ENCODE measurements at places on chromosomes 11 and 22.

- no peak for DNase-seq
Observed at GRCh38 chr11:11420191-11420898, 67.3 kb upstream of the CSNK2A3 start.

DNA sequence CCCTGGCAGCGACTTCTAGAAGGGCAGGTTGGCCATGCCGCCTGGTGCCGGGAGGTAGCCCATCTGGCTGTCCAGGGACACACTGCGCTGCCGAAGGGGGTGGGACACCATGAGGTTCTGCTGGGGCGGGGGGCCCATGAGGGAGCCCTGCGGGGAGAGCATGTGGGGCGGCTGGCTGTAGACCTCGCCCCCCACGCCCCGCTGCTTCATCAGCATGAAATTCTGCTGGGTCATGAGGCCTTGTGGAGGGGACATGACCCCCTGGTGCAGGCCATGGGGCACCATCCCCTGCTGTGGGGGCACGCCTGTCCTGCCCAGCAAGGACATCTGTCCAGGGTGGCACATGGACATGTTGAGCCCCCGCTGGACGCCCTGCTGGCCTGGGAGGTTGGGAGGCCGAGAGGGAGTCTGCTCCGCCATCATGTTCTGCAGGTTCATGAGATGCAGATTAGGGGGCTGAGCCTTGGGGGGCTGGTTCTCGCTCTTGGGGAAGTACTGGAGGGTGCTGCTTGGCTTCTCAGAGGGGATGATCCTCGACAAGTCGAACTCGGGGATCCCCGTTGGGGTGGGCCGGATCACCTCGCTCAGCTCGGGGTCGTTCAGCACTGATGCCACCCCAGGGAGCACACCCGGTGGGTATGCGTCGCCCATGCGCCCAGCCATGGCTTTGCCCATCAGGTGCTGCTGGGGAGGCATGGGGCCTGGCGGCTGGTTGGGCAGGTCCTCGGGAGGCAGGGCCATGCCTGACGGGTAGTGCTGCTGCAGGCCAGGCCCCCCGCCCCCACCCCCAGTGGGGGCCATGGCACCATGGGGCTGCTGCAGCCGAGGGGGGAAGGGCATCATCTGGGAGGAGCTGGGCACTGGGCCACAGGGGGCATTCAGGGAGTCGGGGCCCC lies 15.0 kb downstream of the CXCR5 start:
- no peak for DNase-seq

DNA sequence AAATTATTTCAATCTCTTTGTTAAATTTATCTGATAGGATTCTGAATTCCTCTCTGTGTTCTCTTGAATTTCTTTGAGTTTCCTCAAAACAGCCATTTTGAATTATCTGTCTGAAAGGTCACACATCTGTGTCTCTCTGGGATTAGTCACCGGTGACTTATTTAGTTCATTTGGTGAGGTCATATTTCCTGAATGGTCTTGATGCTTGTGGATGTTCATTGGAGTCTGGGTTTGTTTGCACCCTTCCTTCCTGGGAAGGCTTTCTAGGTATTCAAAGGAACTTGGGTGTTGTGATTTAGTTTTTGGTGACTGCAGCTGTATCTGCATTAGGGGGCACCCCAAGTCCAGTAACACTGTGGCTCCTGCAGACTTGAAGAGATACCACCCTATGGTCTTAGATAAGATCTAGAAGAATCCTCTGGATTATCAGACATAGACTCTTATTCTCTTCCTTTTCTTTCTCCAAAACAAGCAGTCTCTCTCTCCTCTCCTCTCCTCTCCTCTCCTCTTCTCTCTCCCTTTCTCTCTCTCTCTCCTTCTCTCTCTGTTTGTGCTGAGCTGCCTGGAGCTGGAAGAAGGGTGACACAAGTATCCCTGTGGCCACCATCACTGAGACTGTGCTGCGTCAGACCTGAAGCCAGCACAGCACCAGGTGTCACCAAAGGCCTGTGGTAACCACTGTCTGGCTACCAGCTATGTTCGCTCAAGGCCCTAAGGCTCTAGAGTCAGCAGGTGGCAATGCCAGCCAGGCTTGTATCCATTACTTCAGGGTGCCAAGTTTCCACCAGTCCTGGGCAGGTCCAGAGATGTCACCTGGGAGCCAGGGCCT lies 3.3 kb upstream of the HEPN1 start:
- no peak for DNase-seq

DNA sequence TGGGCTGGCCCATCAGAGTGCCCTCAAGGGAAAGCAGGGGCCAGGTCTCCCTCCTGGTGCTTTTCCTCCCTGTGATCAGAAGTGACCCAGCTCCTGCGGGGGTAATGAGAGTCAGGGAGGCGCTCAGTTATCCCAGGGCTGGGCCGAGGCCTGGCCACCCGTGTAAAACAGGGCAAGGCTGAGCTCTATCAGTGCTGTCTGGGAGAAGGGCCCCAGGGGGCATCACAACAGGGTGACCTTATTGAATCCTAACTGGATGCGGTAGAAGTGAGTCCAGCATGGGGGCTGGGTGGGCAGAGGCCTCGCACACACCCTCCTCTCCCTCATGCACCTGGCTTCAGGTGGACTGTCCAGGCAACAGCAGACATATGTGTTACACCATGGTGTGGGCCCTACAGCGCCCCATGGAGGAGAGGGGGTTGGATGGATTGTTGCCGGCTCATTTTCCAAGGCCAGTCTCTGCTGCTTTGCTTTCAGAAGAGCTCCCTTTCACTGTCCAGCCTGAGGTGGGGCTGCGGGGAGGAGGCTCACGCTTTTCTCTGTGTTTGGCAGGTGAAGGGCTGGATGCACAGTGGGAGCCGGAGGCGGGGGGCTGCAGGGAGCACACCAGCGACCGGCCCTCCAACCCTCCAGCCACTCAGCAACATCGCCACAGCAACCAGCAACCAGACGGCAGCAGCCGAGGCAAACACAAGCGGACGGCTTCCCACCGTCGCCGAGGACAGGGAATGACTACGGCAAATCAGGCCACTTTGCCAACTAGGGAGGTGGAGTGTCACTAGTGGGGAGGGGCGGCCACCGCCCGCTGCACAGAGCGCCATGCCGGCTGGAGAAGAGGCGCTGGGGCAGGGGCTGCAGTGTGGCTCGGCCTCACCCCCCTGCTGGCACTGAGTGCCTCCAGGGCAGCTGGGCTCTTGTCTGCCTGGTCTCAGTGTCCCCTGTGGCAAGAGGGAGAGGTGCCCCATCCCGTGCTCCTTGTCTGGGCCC lies 24.7 kb downstream of the GNAZ start:
- DNase-seq, result no peak

DNA sequence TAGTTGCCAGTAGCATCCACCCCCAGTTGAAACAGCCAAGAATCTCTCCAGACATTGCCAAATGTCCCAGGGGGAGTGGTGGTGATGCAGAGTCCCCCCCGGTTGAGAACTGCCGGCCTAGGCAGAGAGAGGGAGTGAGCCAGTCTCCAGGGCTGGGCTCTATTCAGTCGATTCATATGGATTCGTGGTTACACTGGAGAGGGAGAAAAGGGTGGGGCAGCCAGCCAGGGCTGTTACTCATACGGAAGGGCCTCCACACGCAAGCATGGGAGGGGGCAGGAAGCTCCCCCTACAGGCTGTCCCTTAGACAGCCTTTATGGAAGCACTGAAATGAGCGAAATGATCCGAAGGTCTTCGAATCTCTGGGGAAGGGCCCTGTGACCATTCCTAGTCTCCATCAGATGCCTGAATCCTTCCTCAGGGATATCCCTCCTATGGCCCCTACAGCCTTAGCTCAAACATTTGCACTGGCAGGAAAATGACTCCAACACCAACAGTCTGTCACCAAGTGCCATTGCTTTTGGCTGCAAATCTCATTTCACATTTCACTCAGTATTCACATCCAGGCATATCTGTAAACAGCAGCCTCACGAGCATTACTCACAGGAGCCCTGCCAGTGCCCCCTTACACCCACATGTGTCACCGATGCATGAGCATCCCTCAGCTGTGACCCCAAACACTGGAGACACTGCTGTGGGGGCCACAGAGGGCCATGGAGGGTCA lies 18.4 kb upstream of the TLCD5 start:
- DNase-seq, result no peak

GRCh38 chr11:118914987-118915386 lies 10.7 kb downstream of the BCL9L start:
- DNase-seq, result no peak

DNA sequence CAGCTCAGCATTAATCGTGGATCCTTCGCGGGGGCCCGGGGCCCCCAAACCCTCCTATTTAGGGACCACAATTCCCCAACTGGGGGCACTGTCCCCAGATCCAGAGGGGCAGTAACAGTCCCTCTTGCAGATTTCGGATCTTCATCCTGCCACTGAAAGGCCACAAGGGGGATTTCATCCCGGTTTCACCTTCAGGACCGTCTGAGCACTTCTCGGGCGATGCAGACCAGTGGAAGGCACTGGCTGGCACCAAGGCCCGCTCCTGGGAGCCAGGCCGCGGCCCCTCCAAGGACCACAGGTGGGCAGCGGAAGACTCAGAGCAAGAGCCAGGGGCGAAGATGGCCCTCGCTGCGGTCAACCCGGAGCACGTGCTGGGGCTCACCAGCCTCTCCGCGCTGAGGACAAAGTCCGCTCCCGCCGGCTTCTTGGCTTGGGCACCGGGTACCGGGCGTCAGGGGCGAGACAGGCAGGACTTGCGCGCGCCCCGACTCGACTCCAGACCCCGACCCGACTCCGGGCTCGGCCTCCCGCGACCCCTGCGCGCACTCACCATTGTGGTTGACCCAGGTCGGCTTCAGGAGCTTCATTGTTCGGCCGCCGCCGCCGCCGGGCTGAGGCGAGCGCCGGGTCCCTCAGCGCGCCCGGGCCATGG lies 517 bp downstream of the HIRA start:
- DNase-seq, result no peak

GRCh38 chr11:70456921-70457532 lies 58.7 kb downstream of the CTTN start:
- no peak for DNase-seq

GRCh38 chr22:49770547-49771265 lies 57.0 kb downstream of the BRD1 start:
- no peak for DNase-seq

GRCh38 chr22:36194971-36195370 lies 6.6 kb downstream of the APOL4 start:
- peak; percentile 27 for DNase-seq

GRCh38 chr22:38754751-38755154 lies 1.0 kb downstream of the SUN2 start:
- no peak for DNase-seq

DNA sequence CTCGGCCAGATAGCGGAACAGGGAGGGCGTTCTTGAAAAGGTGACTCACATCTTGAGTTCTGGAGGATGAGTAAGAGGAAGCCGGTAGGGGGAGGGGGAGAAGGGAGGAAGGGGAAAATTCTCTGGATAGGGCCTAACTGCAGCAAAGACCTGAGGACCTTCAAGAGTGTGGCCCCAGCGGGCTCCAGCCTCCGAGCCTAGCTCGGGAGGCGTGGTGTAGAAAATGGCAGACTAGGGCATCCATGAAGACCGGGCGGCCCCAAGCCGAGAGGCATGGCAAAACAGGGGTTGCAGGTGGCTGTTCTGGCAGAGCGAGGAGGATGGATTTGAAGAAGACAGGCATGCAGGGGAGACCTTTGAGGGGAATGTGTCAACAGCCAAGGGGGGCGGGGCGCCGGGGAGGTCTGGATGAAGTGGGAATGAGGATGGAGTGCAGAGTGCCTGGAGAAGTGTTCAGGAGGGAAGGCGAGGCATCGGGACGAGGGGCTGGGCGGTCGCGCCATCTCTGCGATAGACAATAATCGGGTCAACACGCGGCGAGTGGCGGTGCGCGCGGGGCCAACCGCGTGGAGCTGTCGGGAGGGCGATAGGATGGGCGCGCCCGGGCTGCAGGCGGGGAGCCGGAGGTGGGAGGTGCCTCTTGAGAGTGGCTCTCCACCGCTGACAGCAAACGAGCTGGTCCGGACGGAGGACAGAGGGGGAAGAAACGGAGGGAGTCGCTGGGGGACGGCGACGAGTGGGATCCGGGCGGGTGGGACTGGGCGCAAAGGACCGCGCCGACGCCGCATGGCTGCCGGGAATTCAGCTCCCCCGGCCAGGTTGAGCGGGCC lies 40.0 kb upstream of the CREB3L1 start:
- DNase-seq, result peak; percentile 26

DNA sequence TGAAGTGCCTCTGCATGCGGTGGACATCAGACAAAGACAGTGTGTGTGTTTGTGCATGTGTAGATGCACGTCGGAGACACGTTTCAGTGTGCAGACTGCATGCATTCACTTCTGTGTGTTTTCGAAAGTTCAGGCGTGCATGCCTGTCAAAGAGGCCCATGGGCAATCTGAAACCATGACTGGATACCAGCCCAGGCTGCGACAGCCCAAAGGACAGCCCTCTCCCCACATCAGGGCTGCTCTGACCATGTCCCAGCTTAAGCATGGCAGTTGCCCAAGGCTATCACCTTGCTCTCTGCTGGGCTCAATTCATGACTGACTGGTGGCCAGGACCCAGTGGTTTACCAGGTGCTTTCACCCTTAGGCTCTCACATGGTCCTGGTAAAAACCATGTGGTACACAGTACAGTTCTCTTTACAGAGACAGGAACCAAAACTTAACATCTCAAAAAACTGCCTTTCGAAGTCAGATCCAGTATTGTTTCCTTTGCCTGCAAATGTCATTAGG lies 423.7 kb upstream of the CADM1 start:
- DNase-seq, result no peak

DNA sequence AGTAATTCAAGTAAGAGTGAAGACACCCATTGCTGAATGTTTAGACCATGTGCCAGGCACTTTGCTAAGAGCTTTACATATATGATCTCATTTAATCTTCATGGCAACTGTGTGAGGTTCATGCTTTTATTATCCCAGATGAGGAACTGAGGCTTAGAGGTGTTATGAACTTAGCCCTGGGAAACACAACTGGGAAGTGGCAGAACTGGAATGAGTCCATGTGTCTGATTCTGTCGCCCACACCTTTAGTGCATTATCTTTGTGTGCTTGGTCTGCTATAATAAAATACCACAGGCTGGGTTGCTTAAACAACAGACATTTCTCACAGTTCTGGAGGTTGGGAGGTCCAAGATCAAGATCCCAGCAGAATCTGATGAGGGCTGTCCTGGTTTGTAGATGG lies 108.7 kb upstream of the PLET1 start:
- no peak for DNase-seq

GRCh38 chr11:128506999-128507611 lies 80.3 kb downstream of the ETS1 start:
- no peak for DNase-seq

DNA sequence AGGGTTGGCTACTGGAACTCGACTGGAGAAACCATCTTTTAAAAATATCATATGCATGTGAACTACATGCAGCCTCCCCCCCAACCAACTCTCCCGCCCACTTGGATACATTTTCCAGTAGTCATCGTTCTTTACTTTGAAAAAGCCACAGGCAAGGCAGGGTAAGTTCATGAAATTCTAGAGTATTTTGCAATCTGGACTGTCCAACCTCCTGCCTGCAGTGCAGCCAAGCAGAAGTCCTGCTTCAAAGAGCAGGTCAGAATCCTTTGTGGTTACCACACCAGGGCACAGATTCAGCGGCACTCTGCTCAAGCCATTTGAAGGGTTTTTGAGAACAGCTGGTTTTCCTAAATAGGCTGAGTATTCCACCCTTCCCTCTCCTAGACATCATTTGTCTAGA lies 12.1 kb downstream of the ELF5 start:
- no peak for DNase-seq

DNA sequence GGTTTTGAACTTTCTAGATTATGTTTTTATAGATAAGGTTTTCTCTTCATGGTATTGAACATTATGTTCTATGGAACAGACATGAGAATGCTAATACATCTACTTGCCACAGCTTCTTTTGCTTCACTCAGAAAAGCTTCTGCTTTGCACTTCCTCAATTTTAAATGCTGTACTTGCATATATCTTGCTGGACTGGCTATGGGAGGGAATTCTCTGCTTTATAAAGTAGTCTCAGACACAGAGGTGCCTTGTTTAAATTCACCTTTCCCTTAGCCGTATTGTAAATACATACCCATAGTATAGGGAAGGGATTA lies 173.9 kb downstream of the DDX10 start:
- no peak for DNase-seq

Measured in T-cell (primary cell).